Brain (organoid and tissue), 16 donors: ENCODE measurements at places on chromosomes 5 and 9.

- no peak for DNase-seq
These were observed 115.7 kb downstream of the UGCG start for GRCh38 chr9:112012026-112012902.

DNA sequence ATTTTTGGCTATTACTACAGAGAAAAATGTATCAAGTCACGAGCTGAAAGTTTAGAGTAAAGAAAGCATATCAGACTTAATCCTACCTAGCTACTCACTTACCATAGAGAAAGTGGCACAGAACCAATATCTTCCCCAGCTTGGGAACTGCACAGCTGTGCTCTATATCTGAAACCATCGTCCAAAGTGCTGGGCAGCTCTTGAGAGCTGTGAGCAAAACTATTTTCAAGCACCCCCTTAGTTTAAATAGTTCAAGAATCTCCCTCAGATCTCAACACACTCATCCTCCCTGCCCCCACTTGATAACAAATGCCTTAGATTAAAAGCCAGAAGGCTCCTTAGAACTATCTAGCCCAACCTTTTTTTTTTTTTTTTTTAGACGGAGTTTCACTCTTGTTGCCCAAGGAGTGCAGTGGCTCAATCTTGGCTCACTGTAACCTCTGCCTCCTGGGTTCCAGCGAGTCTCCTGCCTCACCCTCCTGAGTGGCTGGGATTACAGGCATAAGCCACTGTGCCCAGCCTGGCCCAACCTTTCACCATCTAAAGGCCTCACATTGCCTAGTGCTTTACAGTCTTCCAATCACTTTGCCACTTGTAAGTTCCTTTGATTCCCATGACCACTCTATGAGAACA, 94.2 kb upstream of the APC start:
- no peak for DNase-seq

DNA sequence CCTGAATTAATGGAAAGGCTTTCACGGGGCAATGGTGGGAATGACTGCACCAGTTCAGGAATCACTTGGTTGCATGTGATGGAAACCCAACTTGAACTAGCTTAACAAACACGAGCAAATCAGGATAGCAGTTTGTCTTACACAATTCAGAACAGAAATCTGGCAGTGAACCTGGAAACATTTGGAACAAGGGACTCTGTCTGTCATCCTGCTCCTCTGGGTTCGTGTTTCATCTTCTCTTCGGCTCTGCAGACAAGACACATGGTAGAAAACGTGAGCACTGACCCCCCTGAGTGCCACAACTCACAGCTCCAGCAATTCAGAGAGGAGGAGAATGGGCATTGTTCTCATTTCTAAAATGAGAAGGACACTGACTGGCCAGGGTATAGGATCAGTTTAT, 218.1 kb upstream of the NREP start:
- no peak for DNase-seq

DNA sequence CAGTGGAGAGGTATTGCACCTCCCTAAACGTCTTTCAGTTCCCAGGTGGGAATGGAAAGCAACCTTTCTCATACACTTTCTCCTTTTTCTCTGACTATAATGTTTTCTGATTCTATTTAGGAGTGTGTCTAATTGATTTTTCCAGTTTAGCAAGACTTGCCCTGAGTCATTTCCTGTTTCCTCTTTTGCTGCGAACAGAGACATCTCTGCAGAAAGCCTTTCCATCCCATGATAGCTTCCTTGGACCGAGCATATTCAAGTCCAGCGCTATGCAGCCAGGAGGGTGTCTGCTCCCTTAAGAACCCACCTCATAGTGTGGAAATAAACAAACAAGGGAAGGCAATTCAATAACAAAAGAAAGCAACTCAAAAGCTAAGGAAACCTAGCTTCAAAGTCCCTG, 60.0 kb upstream of the CDH6 start:
- DNase-seq = no peak

DNA sequence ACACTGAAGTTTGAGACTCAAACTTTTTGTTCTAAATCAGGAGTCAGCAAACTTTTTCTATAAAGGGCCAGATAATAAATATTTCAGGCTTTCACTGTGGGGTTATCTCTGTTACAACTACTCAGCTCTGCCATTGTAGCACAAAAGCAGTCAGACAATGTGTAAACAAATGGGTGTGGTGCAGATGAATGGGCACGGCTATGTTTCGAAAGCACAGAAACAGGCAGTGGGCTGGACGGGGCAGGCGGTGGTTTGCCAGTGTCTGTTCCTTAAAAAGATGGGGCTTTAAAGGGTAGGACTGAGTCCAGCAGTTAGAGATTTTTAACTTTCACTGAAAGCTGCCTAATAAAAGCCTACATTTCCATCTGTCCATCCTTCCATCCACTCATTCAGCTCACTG, 48.9 kb downstream of the PFDN1 start:
- DNase-seq = no peak

DNA sequence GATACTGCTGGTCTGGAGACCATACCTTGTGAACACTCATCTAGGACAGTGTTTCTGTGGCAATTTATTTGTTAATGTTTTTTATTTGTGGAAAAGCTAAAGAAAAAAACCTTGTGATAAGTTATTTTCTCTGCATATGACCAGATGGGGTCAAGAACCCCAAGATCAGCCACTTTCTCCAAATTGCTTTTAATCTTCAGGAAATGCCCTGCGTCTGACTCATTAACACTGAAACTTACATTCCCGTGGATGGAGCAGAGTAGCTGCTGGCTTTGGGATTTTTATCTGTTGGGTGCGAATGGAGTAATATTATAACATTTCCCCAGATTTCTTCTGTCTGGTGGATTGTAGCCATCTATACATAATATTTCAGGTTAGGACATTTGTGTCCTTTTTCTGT, 444.5 kb downstream of the SH3GL2 start:
- DNase-seq = no peak

- DNase-seq = no peak
These were observed 58.0 kb upstream of the UBAC1 start for GRCh38 chr9:136019041-136019680.
